ENCODE measurements at places on chromosomes 4 and X.
A peak's percentile ranks its signal among the peaks of the same experiment; 100 is the strongest.

GRCh38 chrX:23633834-23634580, 33.3 kb upstream of the PRDX4 start:
- no peak for DNase-seq

GRCh38 chr4:87053176-87053658, 118.4 kb downstream of the AFF1 start:
- no peak for DNase-seq

DNA sequence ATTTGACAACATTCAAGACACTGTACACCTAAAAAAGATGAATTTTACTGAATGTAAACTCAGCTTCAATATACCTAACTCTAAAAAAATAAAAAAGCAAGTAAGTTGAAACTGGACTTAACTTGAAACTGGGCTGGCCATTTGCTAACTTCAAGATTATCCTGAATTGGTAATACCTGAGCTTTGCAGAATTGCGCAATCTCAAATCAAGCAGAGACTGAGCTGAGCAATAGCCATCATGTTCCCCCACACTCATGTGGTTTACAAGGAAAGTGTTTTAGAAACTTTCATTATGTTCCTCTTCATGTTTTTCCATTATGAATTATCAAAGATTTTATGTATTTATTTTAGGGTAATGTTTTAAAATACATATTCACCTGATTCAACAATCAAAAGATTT, 38.7 kb downstream of the ANXA5 start:
- no peak for DNase-seq

DNA sequence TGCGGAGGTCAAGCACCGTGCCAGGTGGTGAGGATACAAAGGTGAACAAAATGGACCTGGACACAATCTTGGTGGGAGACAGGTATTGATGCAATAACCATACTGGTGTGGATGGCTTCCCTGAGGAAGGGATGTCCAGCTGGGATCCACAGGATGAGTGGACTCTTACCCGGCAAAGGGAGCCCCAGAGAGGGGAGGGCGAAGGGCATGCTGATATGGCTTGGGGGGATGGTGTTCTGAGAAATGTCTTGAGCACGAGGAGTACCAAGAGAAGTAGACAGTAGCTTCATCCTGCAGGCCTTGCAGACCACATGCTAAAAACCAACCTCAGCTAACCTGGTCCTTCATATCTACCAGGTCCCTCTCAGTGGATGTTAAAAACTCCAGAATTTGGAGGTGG, 220.8 kb downstream of the NWD2 start:
- no peak for DNase-seq

GRCh38 chrX:55486736-55487135, 2.9 kb downstream of the USP51 start:
- no peak for DNase-seq

DNA sequence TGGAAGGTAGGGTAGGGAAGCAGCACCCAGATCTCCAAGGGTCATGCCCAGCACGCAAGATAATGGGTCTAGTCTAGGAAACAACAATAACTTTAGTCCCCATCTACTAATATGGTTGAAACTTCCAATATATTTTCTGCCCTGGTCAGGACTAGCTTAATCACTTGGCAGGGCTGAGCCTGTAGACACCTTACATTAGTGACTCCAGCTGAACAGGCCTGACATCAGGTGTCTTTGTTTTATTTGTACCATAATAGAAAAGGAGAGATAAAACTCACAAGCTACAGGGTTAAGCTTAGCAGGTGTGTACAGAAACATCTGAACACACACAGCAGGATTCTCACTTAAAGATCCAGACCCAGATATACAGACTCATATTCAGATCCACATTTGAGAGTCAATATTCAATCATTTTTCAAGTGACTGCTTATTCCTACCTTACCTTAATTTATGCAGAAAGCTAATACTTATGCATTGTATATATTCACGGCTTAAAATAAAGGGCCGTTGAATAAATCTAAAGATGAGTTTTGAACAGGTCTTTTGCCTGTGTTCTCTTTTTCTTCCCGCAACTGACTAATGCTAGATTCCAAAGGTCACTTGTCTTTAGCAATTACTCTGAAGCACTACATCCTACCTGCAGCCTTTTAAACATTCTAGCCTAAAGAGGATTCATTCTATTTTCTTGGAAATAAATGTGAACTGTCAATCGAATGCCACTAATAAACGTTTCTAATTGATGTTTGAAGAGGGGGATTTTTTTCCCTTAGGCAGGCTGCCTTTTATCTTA, 745.3 kb downstream of the RPA4 start:
- no peak for DNase-seq

- peak; percentile 34 for DNase-seq
Observed at GRCh38 chr4:7798178-7798995, 141.3 kb downstream of the AFAP1 start.

DNA sequence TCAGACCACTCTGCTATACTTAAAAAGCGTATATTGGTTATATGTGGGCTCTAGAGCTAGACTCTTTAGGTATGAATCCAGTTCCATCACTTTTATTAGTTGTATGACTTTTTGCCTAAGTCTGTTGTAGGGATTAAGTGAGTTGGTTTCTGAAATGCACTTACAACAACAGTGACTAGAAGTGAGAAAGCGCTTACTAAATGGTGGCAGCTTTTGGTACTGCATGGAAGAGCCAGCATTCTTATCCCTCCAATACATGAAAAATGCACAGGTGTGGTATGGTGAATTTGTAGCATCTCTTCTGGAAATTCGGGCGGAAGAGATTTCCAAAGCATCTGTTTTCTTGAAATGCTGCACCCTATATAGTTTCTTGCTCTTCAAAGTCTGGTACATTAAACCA, 117.1 kb downstream of the SPANXA1 start:
- no peak for DNase-seq

DNA sequence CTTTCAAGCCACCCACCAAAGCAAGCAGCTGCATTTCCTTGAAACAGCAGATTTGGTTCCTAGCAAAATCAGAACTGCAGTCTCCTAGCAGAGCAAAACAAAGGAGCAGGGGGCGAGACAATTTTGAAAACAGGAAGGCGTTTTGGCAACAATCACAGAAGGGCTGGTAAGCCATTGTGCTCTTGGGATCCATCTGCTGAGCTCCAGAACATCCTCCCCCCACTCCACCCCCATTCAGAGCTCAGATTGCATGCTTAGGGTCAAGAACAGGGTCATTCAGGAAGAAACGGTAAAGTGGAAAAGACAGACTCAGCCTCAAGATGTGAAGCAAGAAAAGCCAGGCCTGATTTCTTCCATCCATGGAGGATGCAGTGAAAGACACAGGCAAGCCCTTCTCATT, 7.6 kb upstream of the PCDH19 start:
- DNase-seq: no peak

DNA sequence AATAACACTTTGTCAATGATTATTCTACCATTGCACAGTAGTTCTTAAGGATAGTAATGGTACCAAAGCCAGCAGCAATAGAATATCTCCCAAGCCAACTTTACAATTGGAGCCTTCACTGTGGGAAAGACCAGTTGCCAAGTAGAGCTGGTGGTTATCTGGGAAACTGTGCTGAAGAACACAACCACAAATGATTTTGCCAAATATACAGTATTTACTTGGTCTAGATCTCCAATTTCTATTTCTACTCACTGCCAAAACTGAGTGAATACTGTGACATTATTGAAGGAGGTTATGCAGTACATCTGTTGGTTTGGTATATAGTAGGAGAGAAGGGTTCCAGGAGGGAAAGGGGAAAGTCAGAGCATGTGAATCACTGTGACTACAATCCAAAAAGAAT, 3.8 kb downstream of the TET2 start:
- DNase-seq: no peak

DNA sequence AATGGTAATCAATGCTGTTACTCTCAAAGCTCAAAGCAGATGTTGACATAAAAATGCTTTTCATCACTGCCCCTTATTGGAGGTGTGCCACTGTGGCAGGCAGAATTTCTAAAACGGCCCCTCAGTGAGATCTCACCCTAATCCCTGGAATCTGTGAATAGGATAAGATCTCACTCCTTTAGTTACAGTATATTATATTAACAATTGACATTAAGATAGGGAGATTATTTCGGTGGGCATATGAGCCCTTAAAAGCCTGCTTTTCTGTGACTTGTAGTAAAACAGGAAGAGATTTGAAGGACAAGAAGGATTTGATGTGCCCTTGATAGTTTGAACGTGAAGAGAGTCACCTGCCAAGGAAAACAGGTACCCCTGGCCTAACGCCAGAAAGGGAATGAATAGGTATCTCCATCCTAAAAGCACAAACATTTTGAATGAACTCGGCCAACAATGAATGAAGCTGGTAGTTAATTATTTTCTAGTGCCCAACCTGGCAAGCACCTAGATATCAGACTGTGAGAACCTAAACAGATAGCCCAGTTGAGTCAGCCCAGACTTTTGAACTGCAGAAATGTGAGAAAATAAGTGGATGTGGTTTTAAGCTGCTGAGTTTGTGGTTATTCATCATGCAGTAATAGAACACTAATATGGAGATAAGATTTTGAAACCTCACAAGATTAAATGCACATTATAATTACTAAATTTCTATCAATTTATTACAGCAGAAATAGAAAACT, 881.6 kb downstream of the PCDH18 start:
- DNase-seq: no peak

GRCh38 chrX:104659005-104659744, 93.2 kb downstream of the IL1RAPL2 start:
- no peak for DNase-seq

GRCh38 chrX:136386173-136386572, 85.4 kb downstream of the ADGRG4 start:
- DNase-seq: no peak

Data from stimulated activated CD4-positive, alpha-beta T cell treated with anti-CD3 and anti-CD28 coated beads, Interleukin-1b, Interleukin-23, amount 100 ng/mL, for 48 hours (primary cell).